ENCODE measurements at places on chromosomes 4 and X. TPM values are rescaled to one million over a fixed set of nuclear protein-coding genes. Genes with fewer than 3 reads are reported as not detected.

GRCh38 chr4:110484767-110485166 is 8.8 kb downstream of the ENPEP start:
- H3K4me3 ChIP-seq, result no peak overlapping the region
- no peaks in the 10 kb centered on the region for H3K36me3 ChIP-seq
- peaks cover 6% of the 10 kb centered on the region for H3K4me1 ChIP-seq
- H3K27me3 ChIP-seq, result no peaks in the 10 kb centered on the region
- DNase-seq, result no peak

DNA sequence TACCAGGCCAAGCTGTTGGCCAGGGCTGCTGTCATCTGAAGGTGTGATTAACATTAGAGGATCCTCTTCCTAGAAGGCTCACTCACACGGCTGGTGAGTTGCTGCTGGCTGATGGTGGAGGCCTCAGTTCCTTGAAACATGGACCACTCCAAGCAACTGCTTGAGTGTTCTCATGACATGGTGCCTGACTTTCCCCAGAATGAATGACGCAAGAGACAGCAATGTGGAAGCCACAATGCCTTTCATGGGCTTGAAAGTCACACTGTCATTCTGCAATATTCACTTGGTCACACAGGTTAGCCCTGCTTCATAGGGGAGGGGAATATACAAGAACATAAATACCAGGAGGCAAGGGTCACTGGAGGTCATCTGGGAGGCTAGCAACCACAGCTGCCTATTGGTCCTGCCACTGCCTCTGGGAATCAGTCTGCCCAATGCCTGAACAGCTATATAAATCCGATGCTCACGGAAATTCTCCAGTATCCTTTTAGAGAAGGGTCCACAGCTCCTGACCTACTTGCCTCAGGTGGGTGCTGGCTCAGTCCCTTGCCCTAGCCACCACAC is 97.1 kb upstream of the MAML3 start:
- H3K27ac ChIP-seq, result no peak overlapping the region
- H3K27me3 ChIP-seq, result no peaks in the 10 kb centered on the region
- H3K4me1 ChIP-seq, result no peaks in the 10 kb centered on the region
- H3K36me3 ChIP-seq, result no peaks in the 10 kb centered on the region
- no peak for DNase-seq

GRCh38 chr4:70688795-70689231 is 481 bp downstream of the UTP3 start:
- peaks cover 22% of the 10 kb centered on the region for H3K36me3 ChIP-seq
- H3K4me3 ChIP-seq, result peak overlapping the region; percentile 93
- H3K27me3 ChIP-seq, result no peaks in the 10 kb centered on the region
- H3K27ac ChIP-seq, result peak overlapping the region; percentile 68

- DNase-seq, result no peak
- no peak overlapping the region for H3K4me3 ChIP-seq
- H3K4me1 ChIP-seq, result no peaks in the 10 kb centered on the region
- H3K27ac ChIP-seq, result no peak overlapping the region
- no peaks in the 10 kb centered on the region for H3K27me3 ChIP-seq
These were observed 212.5 kb downstream of the PRDM5 start for GRCh38 chr4:120709991-120710390.

- H3K27ac ChIP-seq, result peak overlapping the region; percentile 82
- no peaks in the 10 kb centered on the region for H3K36me3 ChIP-seq
- H3K4me1 ChIP-seq, result peaks cover 48% of the 10 kb centered on the region
These were observed 225.9 kb upstream of the PITX2 start for GRCh38 chr4:110848787-110849186.

GRCh38 chrX:29477878-29478277 is 737.5 kb upstream of the MAGEB2 start:
- H3K36me3 ChIP-seq, result no peaks in the 10 kb centered on the region
- no peak overlapping the region for H3K27ac ChIP-seq
- no peaks in the 10 kb centered on the region for H3K4me1 ChIP-seq
- no peak for DNase-seq
- no peaks in the 10 kb centered on the region for H3K27me3 ChIP-seq

- H3K27ac ChIP-seq, result no peak overlapping the region
- H3K4me3 ChIP-seq, result no peak overlapping the region
- H3K36me3 ChIP-seq, result no peaks in the 10 kb centered on the region
- no peak for DNase-seq
These were observed 55.8 kb downstream of the GPC4 start for GRCh38 chrX:133359466-133359865.

DNA sequence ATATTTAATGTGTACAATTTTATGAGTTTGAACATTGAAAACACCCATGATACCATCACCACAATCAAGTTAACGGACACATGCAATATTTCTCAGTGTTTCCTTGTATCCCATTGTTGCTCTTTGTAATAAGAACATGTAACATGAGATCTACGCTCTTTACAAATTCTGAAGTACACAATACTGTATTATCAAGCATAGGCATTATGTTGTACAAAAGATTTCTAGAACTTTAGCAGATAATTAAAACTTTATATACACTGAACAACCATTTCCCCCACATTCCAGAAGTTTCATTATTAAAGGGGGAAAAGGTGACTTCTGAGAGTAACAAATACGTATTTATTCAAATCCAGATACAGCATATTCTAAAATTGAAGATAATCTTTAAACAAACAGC is 114.5 kb downstream of the SLC10A7 start:
- no peaks in the 10 kb centered on the region for H3K4me1 ChIP-seq
- H3K27ac ChIP-seq, result no peak overlapping the region
- H3K27me3 ChIP-seq, result no peaks in the 10 kb centered on the region
- H3K36me3 ChIP-seq, result no peaks in the 10 kb centered on the region

DNA sequence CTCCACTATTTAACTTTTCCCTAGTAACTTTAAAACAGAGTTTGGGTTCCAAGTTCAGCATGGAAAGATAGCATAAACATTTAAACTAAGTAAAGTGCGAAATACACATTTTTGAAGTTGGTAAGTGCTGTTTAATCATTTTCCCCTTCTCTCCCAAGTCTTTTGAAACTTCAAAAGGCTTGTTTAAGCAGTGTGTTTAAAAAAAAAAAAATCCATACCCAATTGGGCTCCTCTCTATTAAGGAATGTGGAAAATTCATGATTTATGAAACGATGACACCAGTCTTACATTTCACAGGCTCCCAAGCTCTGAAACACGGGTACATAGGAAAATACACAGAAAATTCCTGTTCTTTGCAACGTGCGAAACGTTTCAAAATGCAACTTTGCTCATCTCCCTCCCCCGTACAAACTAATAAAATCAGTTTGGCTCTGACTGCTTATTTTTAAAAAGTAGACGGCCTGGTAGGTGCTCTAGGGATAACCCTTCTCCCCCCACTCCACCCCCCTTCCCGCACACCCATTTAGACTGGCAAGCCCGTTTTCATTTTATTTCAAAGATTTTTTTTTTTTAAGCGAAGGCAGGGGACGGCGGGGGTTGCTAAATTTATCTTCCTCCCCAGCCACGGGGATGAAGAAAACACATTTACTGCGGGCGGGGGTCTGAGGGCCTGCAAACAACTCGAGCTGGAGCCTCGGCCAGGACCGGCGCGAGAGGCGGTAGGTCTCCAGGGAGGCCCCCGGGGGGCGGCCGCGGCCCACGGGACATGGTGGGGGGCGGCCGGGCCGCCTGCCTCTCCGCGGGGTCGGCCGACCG is 786 bp upstream of the ZFX start:
- no peaks in the 10 kb centered on the region for H3K27me3 ChIP-seq
- peaks cover 18% of the 10 kb centered on the region for H3K4me1 ChIP-seq
- peak overlapping the region; percentile 97 for H3K27ac ChIP-seq
- DNase-seq, result peak; percentile 24
- H3K4me3 ChIP-seq, result peak overlapping the region; percentile 69
- H3K36me3 ChIP-seq, result peaks cover 4% of the 10 kb centered on the region

DNA sequence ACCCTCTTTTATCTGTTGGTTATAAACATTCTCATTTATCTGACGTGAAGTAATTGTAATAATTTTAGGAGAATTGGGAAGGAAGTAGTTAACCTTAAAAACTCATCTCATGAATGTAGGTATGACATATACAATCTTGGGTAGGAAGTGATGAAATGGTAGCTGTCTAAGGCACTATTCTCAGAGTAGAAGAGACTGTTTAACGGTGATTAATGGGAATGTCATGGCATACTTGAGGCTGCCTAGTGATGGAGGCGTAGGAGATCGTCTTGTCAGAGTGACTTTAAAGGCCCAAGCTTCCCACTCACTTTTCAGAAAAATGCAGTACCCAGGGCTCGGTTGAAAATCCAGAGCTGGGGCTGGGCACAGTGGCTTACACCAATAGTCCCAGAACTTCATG is 19.4 kb upstream of the AGA start:
- no peak for DNase-seq
- no peaks in the 10 kb centered on the region for H3K4me1 ChIP-seq
- H3K27me3 ChIP-seq, result no peaks in the 10 kb centered on the region
- H3K4me3 ChIP-seq, result no peak overlapping the region

GRCh38 chrX:3286196-3286945 is 60.1 kb downstream of the MXRA5 start:
- peak overlapping the region; percentile 23 for H3K4me3 ChIP-seq
- peak overlapping the region; percentile 13 for H3K27ac ChIP-seq
- no peaks in the 10 kb centered on the region for H3K36me3 ChIP-seq
- DNase-seq, result peak; percentile 16
- no peaks in the 10 kb centered on the region for H3K27me3 ChIP-seq

DNA sequence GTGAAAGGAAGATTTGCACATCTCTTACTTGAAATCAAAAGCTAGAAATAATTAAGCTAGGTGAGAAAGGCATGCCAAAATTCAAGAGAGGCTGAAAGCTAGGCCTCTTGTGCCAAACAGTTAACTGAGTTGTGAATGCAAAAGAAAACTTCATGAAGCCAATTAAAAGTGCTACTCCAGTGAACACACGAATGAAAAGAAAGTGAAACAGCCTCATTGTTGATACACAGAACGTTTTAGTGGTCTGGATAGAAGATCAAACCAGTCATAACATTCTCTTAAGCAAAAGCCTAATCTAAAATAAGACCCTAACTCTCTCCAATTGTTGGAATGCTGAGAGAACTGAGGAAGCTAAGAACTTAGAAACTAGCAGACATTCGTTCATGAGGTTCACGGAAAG is 122.3 kb downstream of the UNC5C start:
- H3K27me3 ChIP-seq, result no peaks in the 10 kb centered on the region
- H3K4me3 ChIP-seq, result no peak overlapping the region
- no peaks in the 10 kb centered on the region for H3K4me1 ChIP-seq
- no peak for DNase-seq

GRCh38 chrX:72029483-72030411 is 102.0 kb downstream of the RTL5 start:
- no peak overlapping the region for H3K4me3 ChIP-seq
- H3K27ac ChIP-seq, result peak overlapping the region; percentile 56
- DNase-seq, result peak; percentile 80
- no peaks in the 10 kb centered on the region for H3K36me3 ChIP-seq

- DNase-seq, result no peak
- H3K27me3 ChIP-seq, result no peaks in the 10 kb centered on the region
- no peak overlapping the region for H3K4me3 ChIP-seq
- H3K4me1 ChIP-seq, result no peaks in the 10 kb centered on the region
- H3K36me3 ChIP-seq, result no peaks in the 10 kb centered on the region
These were observed 63.8 kb downstream of the TBC1D19 start for GRCh38 chr4:26647523-26648224.

DNA sequence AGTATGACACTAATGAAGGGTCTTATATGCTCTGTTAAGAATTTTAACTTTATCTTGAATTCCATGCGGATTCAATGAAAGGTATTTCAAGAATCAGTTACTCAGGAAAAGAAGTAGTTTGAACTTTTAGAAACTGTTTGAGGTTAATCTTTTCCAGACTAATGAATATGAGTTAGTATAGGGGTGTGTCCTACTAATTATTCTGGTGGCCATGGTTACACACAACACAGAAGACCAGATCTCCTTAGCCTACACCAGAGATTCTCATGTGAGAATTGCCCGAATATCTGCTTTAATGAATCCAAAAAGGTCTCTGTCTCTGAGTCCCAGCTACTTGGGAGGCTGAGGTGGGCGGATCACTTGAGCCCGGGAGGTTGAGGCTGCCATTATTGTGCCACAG is 100.4 kb downstream of the MMRN1 start:
- DNase-seq, result no peak
- H3K27me3 ChIP-seq, result no peaks in the 10 kb centered on the region
- peaks cover 35% of the 10 kb centered on the region for H3K4me1 ChIP-seq
- H3K36me3 ChIP-seq, result no peaks in the 10 kb centered on the region

DNA sequence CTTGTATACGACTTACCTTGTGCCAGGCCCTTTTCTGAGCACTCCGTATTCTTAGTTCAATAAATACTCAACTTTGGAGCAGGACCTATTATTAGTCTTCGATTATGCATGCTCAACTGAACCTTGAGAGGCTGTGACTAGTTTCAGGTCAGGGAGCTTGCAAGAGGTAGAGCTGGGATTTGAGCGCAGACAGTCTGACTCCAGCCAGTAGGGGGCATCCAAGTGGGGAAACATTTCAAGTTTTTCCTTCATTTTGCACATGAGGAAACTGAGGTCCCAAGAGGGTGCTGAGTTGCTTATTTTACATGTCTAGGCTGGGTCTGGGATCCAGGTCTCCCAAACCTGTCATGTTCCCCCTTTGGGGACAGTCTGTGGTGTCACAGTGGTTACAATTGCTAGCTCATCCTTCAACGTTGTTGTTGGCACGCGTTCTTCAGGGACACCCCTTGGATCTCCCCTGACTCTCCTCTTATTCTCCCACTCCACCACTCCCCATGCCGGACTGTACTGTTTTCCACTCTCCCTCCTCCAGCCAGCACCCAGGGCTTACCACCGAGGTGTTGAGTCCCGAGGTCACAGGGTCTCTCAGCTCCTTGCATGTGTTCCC is 6.7 kb upstream of the PRICKLE3 start:
- H3K4me3 ChIP-seq, result no peak overlapping the region
- H3K27me3 ChIP-seq, result no peaks in the 10 kb centered on the region
- H3K36me3 ChIP-seq, result no peaks in the 10 kb centered on the region
- H3K27ac ChIP-seq, result no peak overlapping the region
- no peaks in the 10 kb centered on the region for H3K4me1 ChIP-seq

DNA sequence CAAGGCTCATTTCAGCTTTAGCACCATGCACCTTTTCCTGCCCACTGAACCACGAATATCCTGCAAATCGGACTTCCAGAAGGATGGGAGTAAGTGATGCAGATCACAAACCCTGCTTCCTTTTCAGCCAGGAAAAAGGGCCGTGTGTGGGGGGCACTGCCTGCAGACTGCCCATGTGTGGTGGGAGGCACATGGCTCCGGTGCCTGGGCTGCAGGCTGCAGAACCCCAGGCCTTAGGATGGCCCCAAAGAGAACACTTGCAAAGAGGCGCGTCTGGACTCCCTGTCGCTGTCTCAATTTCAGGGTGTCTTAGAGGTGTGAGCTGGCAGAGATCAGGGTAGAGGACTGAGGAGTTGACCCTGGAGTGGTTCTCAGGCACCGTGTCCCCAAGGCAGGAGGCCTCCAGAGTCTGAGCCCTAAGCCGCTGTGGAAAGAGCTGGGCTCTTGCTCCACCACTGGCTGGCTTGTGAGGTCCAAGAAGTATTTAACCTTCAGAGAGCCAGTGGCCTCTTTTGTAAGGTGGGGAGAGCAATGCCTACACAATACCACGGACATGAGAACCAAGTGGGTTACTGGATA is 97.0 kb downstream of the ENPP6 start:
- H3K27me3 ChIP-seq, result no peaks in the 10 kb centered on the region
- no peak overlapping the region for H3K4me3 ChIP-seq
- H3K36me3 ChIP-seq, result no peaks in the 10 kb centered on the region
- no peak overlapping the region for H3K27ac ChIP-seq

GRCh38 chr4:40831146-40831907 is 81.6 kb downstream of the NSUN7 start:
- H3K4me1 ChIP-seq, result no peaks in the 10 kb centered on the region
- no peak overlapping the region for H3K4me3 ChIP-seq
- peaks cover 10% of the 10 kb centered on the region for H3K36me3 ChIP-seq
- no peak overlapping the region for H3K27ac ChIP-seq
- no peak for DNase-seq
- no peaks in the 10 kb centered on the region for H3K27me3 ChIP-seq

Gene GAB1
- 15.1 TPM for total RNA-seq

Gene PPARGC1A
- total RNA-seq, result 0.15 TPM

Gene AWAT1
- not detected for total RNA-seq

Gene ZNF81
- 7.2 TPM for total RNA-seq

Gene HSFX3
- total RNA-seq, result not detected

Gene ZNF185
- total RNA-seq, result 0.26 TPM

Gene CXorf38
- 7.7 TPM for total RNA-seq

Gene G3BP2
- total RNA-seq, result 284 TPM

Gene PRDM5
- 40.5 TPM for total RNA-seq
